ENCODE measurements at places on chromosomes 6 and 20.
A peak's percentile ranks its signal among the peaks of the same experiment; 100 is the strongest.

GRCh38 chr20:36312724-36313441 is 6.7 kb downstream of the DLGAP4 start:
- DNase-seq: no peak

DNA sequence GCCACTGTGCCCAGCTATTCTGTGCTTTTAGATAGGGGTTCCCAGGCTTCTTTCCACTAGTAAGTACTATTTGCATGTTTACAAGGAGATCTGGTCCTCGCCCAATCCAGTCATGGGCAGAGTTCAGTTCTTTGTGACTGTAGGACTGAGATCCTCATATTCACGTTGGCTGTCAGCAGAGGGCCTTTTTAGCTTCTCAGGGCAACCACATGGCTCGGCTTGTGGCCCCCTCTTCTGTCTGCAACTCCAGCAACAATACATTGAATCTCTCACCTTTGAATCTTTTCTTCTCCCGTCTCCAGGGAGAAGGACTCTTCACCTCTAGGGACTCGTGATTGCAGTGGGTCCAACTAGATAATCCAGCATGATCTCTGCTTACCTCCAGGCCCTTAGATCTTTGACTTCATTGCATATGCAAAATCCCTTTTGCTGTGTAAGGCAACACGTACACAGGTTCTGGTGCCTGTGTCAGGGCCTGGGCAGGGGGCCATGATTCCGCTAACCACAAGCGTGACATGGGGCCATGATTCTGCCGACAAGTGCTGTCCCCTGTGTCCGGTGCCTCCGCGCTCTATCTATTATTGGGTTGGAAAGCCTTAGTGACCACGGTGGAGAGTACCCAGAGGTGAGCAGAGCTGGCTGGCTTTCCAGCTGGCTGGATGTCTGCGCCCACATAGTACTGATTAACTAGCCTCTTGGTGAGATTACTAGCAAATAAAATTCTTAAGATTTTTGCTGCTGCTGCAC is 5.1 kb downstream of the CCR6 start:
- DNase-seq: no peak

- DNase-seq: no peak
These were observed 390.6 kb upstream of the MANEA start for GRCh38 chr6:95186710-95187109.

GRCh38 chr6:10314163-10314955 is 100.5 kb downstream of the TFAP2A start:
- DNase-seq: no peak

GRCh38 chr6:89371849-89372505 is 19.5 kb upstream of the UBE2J1 start:
- peak; percentile 77 for DNase-seq

GRCh38 chr20:24912397-24913075 is 36.5 kb upstream of the CST7 start:
- DNase-seq: no peak

- peak; percentile 95 for DNase-seq
These were observed 38.0 kb upstream of the TOP1 start for GRCh38 chr20:40990542-40991120.

DNA sequence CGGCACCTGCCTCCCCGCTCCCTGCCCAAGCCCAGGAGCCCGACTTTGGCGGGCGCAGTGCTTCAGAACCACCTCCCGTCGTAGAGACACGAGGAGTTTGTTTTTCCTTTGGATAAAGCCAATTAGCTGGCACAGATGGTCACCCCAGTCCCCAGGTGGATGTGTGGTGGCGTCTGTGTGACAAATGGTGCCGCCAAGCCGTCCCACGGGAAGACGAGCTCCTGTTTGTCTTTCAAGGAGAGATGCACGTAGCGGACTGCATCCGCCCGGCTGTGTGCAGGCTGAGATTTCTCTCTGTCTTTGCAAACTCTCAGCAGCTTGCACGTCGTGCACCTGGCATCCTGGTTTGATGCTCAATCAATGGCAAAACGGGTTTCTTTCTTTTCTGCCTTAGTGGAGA is 16.1 kb upstream of the MRGBP start:
- no peak for DNase-seq

DNA sequence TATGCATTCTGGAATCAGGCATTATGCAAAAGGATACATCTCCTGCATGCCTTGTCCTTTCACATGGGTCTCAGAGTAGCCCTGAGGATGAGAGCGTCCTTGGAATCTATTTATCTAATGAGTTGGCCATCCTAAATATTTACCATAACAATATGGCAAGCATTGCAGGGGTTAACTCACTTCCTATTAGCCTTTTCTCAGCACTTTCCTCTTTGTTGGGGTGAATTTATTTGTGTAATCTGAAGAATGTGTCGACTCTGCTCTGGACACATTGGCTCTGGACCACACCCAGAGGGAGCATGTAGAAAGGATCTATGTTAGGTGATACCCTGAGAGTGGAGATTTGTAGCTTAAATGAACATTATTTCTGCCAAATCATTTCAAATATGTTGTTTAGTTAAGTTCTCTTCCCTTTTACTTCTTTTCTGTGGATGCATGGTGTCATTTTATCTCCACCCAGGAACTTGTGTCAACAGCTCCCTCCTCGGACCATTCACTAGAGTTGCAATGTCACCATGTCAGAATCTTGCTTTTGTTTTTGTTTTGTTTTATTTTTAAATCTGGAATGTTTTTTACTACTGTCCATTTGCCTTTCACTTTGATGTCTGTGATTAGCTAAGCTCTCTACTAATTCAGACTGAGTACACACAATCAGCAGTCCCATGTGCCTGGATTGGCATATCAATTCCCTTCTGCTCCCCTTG is 757.0 kb upstream of the MMS22L start:
- DNase-seq: peak; percentile 25

DNA sequence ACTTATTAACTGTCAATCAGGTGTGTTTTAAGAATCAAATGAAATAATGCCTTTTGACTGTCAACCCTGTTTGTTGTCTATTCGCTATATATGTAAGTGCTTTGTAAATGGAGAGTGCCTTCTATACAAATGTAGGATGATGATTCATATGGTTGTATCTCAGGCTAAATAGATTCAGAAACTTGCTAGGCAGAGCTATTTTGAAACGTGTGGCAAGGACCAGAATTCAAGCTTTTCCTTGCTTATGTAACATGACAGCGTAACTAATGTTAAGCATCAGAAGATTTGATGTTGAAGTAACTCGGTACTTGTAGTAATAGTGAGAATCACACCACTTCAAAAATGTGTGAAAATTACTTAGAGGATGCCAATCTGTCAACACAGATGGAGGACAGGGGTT is 3.4 kb downstream of the OGFRL1 start:
- no peak for DNase-seq

- DNase-seq: no peak
These were observed 217.4 kb upstream of the ECI2 start for GRCh38 chr6:4352731-4353130.

DNA sequence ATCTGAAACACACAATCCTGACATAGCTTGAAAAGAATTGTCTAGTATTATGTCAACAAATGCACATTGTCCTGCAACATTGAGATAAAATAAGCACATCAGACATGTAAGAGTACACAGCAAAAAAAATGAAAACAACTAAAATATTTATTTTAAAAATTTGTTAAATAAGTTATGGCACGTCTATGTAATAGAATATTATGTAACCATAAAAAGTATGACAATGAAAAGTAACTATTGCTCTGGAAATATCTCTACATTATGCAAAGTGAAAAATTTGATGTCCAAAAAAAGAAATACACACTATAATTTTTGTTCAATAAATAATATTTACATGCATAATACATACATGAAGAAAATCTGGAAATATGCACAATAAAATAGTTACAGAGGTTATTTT is 9.3 kb upstream of the ID4 start:
- DNase-seq: no peak

DNA sequence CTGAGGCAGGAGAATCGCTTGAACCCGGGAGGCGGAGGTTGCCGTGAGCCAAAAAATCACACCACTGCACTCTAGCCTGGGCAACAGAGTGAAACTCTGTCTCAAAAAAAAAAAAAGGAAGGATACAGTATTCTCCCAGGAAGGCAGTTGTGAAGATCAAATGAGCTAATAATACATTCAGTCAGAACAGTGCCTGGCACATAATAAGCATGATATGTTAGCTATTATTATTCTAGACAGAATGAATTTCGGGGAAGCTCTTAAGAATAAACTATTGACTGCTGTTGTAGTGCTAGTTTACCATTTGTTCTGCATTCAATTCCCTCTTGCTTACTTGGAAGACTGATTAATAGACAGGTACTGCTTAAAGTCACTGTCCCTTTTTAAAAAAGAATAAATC is 40.6 kb downstream of the NDUFAF5 start:
- DNase-seq: no peak

DNA sequence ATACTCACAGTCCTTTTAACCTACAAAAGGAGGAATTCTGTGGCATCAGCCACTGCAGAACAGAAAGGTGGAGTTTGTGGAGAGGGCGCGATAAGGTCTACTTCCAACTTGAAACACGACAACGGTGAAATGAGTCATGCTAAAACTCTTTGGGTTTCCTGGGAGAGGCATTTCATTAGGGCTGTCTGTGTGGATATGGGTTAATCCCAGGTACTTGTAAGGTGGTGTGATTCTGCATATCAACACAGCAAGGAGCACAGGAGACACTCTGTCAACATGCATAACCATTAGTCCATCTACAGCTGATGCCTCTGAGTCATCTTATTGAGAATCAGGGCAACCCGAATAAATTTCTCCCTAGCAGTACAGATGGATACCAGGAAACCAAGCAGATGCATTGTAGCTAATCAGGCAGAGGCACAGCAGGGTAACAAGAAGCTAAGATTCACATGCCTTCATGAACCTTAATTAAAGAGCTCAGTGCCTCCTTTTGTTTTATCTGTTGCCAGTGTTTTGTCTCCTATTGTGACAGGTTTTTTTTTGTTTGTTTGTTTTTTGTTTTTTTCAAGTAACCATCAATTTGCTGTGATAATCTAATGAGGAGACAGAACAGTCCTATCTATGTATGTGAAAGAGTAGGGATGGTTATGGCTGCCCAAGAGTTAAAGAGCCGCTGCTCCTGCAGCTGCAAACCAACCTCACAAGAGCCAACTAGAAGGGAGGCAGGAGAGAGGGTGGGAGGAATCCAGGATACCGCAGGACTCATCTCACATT is 315.8 kb upstream of the SOX4 start:
- no peak for DNase-seq

DNA sequence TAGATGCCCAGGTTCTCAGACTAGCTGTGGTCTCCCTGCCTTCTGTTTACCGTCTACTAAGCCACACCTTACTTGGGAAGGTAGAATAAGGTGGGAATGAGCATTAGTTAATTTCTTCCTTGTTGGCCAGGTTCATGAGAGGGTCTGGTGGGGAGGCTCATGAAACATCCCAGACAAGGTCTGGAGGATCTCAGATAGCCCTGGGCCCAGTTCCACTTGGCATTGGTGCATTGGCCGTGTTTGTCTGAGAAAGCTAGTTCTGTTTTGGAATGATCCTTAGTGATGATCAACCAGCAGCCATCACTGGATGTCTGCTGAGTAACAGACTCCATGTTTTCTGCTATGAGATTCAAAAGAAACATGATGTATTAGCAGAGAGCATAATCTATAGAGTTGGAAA is 155.1 kb downstream of the SLC24A3 start:
- DNase-seq: no peak

DNA sequence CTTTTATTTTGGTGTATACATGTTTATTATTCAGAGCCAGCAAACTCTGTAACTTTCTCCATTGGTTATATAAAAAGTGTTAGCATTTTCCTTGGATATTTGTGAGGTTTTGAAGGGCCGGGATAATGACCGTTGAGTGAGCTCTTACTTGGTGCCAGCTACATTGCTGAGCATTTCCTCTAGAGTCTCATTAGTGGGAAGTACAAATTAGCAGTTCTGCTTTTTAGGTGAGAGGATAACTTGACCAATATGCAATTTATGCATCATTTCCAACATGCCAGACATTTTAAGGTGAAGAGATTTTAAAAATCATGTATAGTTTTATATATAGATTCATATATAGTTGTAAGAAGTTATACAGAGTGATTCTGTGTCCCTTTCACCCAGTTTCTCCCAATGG is 84.3 kb downstream of the CARMIL1 start:
- no peak for DNase-seq

DNA sequence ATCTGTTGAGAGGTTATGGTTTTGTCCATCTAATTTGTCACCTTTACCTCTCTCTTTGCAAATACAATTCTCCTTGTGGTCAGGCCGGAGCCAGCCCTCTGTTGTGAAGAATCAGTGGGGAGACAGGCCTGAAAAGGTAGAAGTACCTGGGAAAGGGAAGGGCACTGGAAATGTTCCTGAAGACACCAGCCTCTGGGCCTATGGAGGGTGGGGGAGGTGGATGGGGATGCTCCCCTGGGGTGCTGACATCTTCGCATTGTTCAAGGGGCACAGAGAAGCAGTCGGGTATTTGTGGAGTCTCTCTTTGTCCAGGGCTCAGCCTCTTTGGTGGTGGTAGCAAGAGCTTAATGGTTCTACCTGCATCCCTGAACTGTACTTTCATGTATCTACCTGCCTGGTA is 24.4 kb upstream of the AFDN start:
- no peak for DNase-seq

DNA sequence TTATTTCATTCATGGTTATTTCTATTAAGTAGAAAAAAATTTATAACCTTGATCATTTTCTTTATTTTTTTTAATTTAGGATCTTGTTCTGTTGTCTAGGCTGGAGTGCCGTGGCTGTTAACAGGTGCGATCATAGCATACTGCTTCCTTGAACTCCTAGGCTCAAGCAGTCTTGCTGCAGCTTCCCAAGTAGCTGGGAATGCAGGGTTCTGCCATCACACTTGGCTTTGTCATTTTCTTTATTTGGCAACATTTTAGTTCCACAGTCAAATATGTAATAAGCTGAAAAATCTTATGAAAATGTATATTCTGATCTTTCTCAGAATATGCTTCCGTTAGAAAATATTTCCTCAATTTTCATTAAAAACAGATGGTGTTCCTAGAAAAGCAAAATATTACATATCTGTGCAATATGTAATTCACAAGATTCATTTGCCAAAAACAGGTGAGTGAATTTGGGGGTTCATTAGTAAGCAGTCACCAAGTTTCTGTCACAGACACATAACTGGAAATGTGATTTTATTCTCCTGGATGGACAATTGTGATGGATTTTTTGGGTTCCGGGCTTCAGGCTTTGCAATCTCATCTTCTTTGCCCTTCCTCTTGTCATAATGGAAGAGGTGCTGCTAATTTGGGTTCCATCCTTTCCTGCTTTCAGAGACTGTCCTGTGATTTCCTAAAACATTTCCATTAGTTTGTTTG is 21.5 kb downstream of the AMD1 start:
- no peak for DNase-seq

GRCh38 chr6:84222426-84222825 is 5.0 kb downstream of the CEP162 start:
- no peak for DNase-seq

DNA sequence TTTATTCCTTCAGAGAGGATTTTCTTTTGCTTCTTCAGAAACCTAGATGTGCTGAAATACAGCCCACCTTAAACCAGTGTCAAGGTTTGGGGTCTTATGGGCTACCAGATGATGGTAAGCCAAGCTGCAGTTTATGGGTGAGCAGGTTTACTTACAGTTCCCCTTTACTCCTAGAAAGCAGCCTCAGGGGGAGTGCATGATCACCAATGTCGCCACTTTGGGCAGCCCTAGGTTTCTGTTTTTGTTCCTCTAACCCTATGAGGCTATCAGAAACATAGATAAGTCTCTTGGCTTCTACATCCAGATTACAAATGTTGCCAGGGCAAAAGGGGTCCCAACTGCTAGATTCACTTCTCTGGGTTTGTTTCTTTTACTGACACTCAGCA is 67.2 kb downstream of the TRIM27 start:
- DNase-seq: no peak

- DNase-seq: peak; percentile 76
These were observed 433.5 kb downstream of the RFPL4B start for GRCh38 chr6:112780498-112781096.

- no peak for DNase-seq
These were observed 82.0 kb downstream of the SERAC1 start for GRCh38 chr6:158086054-158086503.

- peak; percentile 91 for DNase-seq
These were observed at the start of gene NHLRC1 for GRCh38 chr6:18122128-18123093. NHLRC1 (minus strand) TSS chr6:18122677; CDS start chr6:18122606, 71 bp downstream.

Measured in AG08395 (cell line).